ENCODE measurements at places on chromosomes 11 and 22.

DNA sequence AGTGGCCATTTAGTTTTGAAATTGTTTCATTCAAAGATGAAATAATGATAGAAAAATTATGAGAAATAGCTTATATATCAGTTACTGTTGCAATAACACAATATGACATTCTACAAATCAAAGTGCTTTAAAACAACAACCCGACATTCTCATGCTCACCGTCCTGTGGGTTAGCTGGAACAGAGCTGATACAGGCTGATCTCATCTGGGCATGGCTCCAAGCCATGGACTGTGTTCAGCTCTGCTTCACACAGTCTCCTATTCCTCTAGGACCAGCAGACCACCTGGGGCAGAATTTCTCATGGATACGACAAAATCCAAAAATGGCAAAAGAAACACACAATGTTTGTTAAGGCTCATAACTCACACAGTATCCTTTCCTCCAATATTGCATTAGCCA, 178.6 kb downstream of the CNTN5 start:
- no peak for DNase-seq

GRCh38 chr11:64659417-64660144, 63.4 kb downstream of the NRXN2 start:
- DNase-seq = peak; percentile 76

GRCh38 chr22:49905465-49905864, 12.8 kb downstream of the ALG12 start:
- DNase-seq = no peak

DNA sequence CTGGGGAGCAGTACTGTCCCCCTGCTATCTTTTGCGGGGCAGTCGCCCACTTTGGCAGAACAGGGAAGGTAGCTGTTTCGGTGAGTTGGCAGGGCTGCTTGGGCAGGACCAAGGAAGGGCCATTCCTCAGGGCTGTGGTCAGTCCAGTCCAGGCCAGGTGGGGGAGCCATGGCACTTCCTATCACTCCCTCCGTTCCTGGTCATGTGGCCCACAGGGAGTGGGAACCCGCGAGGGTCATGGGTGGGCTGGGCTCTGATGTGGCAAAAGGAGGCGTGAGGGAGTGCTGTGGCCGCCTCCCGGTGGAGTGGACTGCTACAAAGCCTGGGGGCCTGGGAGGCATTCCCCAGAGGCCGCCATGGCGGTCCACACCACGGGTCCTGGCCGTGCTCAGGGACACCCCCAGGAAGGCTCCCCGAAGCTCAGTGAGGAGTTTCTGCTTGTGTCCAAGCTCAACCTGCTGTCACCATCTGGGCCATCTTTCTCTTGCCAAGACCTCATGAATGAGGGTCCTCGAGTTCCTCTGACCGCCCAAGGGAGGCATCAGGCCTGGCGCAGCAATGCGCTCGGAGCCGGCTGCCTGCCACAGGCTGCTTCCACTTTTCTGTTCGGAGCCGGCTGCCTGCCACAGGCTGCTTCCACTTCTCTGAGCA, 11.9 kb downstream of the CHID1 start:
- DNase-seq = no peak

- no peak for DNase-seq
Measured at GRCh38 chr11:64305691-64306562, 603 bp downstream of the ESRRA start.

DNA sequence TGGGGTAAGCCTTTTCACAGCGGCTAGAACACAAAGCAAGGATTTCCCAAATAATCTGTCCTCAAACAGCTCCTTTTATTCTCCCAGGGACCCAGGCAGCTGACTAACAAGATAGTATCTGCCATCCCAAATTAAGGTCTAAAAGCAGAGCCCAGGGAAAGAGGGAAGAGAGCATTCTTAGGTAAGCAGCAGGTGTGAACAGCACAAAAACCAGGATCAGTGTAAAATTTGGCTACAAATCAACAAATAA, 79.9 kb downstream of the RBMXL2 start:
- no peak for DNase-seq

DNA sequence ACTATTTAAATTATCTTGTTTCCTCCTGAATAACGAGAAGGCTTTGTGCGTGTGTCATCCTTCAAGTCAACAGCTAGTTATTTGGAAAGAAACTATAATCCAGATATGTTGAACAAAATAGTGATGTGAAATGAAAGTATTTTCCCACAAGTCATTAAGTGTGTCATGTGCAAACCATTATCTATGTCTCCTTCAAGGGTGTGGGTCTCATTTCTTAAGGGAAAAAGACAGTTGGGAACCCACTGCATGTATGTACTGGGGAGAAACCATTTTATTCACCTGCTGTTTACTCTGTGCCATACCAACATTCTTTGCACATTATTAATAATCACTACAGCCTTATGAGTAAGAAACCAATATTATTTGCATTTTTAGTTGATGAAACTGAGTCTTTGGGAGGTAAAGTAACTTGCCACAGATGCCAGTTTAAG, 145.3 kb upstream of the CTSC start:
- peak; percentile 9 for DNase-seq

DNA sequence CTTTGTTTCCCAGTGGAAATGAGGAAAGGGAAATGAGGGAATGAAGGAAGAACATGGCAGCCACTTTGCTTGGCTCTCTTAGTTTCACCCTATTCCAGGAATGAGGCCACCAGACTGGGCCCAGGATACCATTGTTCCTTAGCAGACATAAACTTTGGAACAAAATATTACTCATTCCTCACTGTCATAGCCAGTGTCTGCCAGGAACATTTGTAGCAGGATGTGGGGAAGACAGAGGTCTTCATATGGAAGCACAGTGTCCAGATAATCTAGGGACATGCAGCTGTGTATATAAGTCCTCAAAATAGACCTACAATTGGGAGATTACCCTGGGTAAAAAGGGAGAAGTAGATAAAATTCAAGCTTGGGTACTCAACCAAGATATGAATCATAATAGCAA, 15.2 kb upstream of the FUT4 start:
- no peak for DNase-seq

DNA sequence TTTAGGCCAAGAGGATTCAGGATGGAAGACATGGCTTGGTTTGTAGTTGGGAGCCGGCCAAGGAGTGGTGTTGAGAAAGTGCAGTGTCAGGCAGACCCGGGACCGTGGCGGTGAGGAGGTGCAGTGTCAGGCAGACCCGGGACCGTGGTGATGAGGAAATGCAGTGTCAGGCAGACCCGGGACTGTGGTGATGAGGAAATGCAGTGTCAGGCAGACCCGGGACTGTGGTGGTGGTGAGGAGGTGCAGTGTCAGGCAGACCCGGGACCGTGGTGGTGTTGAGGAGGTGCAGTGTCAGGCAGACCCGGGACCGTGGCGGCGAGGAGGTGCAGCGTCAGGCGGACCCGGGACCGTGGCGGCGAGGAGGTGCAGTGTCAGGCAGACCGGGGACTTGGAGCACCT, 59.7 kb downstream of the LRP5 start:
- DNase-seq = no peak

- DNase-seq = no peak
Measured at GRCh38 chr11:47152126-47152952, 24.3 kb downstream of the ARFGAP2 start.

DNA sequence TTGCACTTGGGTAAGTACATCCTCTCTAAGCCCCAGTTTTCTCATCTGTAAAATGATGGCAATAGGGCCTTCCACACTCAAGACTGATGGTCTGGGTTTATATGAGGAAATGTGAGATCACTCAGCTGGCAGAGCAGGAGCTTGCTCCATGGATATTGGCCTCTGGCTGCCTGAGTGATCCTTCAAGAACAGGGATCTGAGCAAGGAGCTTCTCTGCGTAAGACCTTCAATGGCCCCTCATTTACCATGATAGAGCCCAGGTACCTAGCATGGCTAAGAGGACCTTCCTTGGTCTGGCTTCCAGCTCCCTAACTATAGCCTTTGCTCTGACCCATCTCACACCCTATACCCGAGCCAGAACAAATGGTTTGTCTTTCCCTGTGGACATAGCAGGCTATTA, 5.5 kb downstream of the ROBO4 start:
- DNase-seq = no peak

DNA sequence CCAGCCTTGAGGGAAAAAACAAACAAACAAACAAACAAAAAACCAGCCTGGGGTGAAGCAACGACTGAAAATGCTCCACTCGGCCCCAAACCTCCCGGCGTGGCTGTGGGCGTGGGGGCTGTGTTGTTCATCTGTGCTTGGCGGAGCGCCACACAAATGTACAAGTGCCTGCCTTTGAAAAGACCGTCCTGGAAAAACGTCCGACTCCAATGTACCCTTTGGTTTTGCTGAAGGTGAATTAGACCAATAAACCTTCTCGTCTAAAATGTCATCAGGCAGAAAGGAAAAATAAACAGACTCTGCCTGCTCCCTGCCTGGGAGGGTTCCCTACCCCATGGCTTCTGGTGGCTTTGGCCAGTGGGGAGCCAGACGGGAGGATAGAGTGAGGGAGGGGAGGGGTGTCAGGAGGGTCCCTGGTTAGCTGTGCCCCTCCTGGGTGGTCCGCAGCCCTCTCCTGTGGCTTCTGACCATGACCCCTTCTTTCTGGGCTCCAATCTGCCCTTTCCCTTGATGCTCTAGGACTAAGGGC, 93.9 kb downstream of the TRMU start:
- DNase-seq = no peak

GRCh38 chr22:39317775-39318506, 1.5 kb downstream of the RPL3 start:
- DNase-seq = no peak

- DNase-seq = no peak
Measured at GRCh38 chr11:121592708-121593107, 139.9 kb upstream of the SORL1-AS1 start.

DNA sequence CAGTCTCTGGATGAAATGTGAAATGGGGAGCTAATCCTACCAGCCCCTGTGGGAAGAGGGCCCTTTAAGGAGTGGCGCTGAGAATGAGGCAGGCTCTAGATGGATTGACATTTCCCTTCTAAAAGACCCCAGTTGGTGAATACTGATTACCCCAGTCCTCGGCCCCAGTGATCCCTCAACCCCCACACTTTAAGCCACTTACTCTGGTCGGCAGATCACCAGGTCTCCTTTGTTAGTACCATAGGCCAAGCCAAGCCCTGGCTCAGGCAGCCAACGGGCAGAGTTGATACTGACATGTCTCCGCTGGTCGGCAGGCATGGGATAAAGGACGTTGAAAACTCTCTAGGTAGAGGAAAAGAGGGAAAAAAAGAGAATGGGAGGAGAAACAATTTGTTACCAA, 26.1 kb upstream of the CHRM4 start:
- no peak for DNase-seq

- DNase-seq = no peak
Measured at GRCh38 chr11:72274435-72274834, 30.5 kb upstream of the PHOX2A start.

- no peak for DNase-seq
Measured at GRCh38 chr22:25651332-25652085, 87.0 kb downstream of the GRK3 start.

DNA sequence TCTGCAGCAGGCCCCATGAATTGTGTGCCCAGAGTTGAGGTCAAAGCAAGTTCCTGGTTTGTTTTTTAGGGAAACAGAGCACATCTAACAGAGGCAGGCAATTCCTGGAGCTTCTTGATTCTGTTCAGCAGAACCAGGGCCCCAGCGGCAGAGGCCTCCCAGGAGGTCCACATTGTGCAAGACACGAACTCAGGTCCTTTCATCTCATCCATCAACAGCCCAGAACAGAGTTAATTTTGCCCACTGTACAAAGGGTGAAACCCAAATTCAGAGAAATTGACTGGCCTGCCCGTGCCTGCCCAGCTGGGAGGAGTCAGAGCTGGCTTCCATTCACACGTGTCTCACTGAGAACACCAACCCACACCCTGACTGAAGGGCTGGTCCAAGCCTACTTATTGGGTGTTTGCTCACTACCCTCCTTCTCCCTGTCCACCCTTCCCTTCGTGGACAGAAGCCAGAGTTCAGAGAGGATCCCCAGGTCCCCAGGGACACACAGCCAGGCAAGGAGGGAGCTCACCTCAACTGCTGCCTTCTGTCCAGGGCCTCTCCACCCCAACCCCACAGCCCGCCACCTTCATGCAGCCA, 607.1 kb downstream of the TBC1D22A start:
- DNase-seq = no peak

- DNase-seq = no peak
Measured at GRCh38 chr11:64372802-64373597, 14.0 kb downstream of the RPS6KA4 start.

- peak; percentile 74 for DNase-seq
Measured at GRCh38 chr22:39997939-39998726, 3.4 kb downstream of the FAM83F start.

DNA sequence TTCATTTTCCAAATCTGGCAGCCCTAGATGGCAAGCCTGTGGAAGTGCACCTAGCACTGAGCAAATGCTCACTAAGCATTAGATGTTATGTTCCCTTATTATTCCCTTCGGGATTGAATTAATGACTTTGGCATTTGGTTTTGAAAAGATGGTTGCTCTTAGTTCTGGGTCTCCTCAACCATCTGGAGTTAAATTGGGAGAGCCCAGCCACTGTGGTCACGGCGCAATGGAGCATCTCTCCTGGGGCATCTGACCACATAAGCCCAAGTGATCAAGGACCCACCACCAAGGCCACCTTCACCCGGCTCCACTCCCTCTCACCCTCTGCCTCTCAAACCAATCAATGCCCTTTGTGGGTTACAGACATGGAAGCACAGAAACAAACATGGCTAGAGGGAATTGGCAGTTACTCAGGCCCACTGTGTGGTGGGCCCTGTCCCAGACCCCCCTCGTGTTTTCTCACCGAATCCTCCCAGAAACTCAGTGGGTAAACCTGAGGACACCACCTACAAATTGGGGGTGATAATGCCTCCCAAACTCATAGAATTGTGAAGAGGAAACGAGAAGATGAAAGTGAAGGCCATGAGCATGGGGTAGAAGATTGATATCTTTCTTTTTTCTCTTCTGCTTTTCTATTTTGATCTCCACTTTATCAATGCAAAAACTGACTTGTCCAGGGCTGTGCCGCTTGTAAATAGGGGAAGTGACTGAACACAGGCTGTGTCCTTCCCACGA, 52.2 kb downstream of the IRAG1 start:
- no peak for DNase-seq

DNA sequence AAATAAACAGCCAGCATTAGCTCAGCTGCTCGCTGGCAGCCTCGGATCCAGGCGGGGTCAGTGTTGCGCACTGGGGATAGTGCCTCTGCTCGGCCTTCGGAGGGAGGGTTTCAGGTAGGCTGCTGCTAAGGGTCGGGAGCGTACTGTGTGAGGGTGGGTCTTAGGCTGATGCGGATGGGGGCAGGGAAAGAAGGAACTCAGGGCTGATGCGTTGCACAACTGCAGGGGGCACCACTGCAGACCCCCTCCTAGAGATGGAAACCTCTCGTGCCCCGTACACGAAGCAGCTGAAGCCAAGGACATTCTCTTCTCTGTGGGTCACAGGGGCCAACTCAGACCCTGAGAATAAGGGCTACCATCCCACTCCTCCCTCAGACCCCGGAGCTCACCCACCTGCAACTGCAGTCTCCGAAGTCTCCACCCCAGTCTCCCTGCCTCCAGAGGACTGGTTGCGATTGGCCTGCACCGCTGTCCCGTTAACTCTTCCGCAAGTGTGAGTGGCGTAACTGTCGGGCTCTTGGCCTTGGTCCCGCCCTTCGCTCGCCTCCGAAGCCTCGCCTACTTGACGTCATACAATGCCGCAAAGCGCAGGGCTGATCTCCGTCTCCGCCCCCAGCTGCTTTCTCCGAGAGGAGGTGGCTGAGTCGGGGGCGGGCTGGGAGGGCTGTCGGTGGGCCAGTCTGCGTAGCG, at the start of gene KBTBD3:
Gene KBTBD3 (minus strand): TSS at position 429 of the 690 bp plus-strand sequence. CDS start 18,250 bp downstream, outside the sequence.
- peak; percentile 90 for DNase-seq

GRCh38 chr11:70063121-70063520, 15.0 kb upstream of the ANO1 start:
- no peak for DNase-seq

GRCh38 chr11:133653336-133653735, 121.0 kb upstream of the OPCML start:
- DNase-seq = no peak
